Activated CD8-positive, alpha-beta memory T cell treated with anti-CD3 and anti-CD28 coated beads, Interleukin-2, amount 50 U/mL, for 48 hours (primary cell): ENCODE measurements at places on chromosomes 1 and 21.
A peak's percentile ranks its signal among the peaks of the same experiment; 100 is the strongest.

DNA sequence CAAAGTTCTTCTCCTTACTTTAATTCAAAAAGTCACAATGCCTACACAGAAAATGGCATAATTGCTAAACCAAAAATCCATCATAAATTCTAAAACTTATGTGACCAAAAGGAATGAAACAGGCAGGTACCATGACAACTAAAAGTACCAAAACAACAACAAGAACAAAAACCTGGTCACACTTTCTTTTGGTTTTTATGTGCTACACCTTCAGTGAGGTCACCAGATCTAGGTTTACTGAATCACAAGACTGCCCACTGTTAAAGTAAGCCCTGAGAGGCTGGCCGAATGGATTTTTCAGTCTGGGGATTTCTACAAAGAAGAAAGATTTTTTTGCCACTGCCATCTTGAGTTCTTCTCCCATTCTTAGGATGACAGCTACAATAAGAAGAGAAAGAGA is 583.0 kb upstream of the PKN2 start:
- no peak for DNase-seq

DNA sequence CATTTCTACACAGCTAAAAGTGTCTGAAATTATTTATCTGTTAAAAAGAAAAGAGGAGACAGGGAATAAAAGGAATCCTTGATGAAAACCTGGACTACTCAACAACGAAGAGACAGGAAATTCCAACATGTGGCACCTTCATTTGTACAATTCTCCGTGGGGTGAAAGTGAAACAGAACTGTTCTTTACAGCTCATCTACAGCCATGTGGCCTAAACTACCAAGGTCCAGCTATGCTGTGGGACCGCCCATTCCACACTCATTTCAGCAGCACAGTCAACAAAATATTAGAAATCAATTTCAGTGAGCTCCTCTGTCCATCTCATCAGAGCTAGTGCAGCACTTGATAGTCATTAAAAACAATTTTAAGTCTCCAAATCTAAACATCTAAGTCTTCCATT is 44.0 kb downstream of the UBR4 start:
- no peak for DNase-seq

DNA sequence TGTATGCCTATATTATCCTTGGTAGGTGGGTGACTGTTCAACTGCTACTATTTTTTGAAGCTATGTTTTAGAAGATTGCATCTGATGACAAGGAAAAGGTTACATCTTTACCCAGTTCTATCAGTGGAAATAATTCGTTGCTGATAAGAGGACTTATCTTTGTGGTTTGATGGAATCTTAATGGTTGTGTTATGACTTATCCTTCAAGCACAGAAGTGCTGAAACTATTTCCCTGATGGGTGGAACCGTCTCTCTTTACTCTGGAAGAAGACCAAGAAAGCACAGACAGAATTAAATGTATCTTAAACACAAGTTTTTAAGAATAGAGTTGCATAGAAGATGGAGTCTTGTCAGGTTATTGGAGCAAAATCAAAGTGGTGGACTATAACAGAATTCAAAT is 437.7 kb upstream of the KAZN start:
- DNase-seq: no peak

DNA sequence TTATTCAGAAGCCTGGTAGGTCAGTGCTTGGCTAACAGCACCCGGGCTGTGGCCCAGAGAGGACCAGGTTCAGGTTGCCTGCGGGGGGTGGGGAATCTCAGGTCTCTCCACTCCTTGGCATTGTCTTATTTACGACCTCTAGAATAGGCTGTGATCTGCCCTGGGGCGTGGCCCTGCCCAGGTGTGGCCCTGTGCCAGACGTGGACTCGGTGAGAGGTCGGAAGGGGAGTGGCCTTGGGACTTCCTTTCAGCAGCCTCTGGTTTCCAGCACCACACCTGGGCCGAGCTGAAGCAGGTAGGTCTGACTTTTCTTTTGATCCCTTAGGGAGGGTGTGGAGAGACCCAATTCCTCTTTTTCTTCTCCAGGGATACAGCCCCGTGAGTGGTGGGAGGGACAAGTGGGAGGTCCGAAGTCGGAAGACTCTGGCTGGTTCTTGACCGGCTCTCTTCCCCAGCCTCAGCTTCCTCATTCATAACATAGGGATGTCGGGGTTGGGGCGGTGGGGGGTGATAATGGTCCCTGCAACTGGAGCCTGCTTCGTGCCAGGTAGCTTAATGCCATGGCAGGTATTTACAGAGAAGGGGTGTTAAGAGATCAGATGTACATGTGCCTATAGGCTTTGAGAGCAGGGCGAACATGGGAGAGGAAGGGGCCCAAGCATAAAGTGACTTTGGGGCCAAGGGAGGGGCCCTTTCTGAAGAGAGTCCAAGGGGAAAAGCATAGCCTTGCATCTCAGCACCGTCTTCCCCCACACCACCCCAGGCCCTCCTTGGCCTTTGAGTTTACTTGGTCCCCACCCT is 16.5 kb downstream of the ACOT11 start:
- DNase-seq: no peak

DNA sequence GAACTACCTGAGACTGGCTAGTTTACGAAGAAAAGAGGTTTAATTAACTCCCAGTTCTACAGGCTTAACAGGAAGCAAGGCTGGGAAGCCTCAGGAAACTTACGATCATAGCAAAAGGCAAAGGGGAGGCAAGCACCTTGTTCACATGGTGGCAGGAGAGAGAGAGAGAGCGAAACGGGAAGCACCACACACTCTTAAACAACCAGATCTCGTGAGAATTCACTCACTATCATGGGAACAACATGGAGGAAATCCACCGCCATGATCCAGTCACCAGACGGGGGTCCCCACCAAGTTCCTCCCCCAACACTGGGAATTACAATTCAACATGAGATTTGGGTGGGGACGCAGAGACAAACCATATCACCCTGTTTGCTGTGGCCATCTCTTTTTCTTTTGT is 11.8 kb downstream of the MT1HL1 start:
- no peak for DNase-seq

DNA sequence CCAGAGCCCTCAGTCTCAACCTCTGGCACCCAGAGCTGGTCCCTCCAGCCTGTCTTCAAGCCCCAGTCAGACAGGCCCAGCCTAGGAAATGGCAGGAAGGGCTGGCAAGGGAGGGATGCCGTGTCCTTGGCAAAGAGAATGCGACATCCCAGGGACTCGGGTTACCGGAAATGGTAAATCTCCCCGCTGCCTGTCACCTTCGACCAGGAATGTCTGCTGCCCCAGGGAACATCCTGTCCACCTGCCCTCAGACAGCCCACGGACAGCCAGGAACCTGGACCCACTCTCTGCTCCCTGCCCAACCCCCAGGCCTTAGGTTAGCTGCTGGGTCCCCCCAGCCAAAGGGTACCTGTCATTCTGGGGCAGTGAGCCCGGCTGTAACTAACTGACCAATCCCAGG is 23.9 kb downstream of the HSPG2 start:
- DNase-seq: no peak

DNA sequence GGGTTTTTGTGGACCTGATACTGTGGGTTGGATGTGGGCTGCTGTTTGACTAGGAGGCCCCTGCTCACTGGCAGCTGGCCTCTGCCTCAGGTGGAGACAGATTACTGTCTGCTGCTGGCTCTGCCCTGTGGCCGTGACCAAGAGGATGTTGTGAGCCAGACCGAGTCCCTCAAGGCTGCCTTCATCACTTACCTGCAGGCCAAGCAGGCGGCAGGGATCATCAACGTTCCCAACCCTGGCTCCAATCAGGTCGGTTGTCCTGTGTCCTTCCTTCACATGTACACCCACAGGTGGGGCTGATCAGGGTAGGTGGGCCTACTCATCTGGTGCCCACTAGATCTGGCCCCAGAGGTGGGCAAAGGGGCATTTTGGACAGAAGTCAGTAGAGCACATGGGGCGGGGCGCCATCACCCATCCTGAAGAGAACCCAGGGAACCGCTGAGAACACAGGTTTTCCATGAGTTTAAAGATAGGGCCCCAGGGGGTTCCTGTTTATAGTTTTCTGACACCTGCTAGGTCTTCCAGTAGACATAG is 37.2 kb downstream of the ZBTB17 start:
- DNase-seq: peak; percentile 54

DNA sequence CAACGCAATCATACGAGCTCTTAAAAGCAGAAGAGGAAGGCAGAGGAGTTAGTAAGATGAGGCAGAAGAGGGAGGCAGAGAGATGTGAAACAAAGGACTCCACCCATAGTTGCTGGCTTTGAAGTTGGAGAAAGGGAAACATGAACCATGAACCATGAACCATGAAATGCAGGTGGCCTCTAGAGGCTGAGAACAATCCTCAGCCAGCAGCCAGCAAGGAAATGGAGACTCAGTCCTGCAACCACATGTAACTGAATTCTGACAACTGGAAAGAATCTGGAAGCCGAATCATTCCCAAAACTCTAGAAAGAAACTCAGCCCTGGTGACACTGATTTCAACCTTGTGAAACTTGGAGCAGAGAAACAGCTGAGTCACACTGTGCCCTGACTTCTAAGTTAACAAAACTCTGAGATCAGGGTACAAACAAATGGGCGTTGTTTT is 10.1 kb downstream of the DIPK1A start:
- no peak for DNase-seq

DNA sequence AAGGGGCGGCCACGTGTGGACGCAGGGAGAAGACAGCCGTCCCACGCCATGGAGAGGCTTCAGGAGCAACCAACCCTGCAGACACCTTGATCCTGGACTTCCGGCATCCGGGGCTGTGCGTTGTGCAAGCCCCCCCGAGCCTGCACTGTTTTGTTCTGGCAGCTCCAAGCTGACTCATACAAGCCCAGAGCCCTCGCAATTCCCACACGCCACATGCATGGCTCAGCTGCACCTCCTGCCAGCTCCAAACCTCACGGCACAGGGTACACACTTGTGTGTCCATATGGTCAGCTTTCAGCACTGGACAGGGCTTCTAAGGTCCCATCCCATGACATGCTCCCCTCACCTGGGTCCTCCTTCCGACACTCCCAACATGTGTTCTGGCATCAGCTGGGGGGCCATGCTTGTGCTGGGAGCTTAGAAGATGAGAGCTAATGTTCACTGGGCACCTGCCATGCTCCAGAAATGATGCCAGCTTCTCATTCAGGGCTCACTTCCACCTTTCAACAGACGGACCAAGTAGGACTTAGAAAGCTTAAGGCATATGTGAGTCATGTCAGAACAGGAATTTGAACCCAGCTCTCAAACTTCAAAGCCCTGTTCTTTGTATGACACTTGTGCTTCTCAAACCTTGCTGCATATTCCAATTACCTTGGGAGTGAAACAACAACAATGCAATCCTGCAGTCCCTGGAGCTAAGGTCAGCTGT is 137.3 kb downstream of the PGBD5 start:
- no peak for DNase-seq

GRCh38 chr1:30516485-30516858 is 206.9 kb downstream of the MATN1 start:
- DNase-seq: peak; percentile 26

DNA sequence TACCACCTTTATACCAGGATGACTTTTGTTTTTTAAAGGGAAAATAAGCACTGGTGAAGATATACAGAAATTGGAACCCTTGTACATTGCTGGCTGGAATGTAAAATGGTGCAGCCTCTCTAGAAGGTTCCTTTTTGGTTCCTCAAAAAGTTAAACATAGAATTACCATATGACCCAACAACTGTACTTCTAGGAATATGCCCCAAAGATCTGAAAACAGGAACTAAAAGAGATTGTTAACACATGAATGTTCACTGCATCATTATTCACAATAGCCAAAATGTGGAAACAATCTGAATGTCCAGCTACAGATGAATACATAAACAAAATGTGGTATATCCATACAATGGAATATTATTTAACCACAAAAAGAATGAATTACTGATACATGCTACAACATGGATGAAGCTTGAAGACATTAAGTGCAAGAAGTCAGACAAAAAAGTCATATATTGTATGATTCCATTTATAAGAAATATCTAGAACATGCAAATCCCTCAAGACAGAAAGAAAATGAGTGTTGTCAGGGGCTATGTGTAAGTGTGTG is 84.9 kb upstream of the DMRTA2 start:
- DNase-seq: no peak

GRCh38 chr1:228018961-228019721 is 12.3 kb downstream of the WNT3A start:
- DNase-seq: peak; percentile 37

GRCh38 chr1:109978761-109979488 is 5.6 kb upstream of the AHCYL1 start:
- DNase-seq: no peak

DNA sequence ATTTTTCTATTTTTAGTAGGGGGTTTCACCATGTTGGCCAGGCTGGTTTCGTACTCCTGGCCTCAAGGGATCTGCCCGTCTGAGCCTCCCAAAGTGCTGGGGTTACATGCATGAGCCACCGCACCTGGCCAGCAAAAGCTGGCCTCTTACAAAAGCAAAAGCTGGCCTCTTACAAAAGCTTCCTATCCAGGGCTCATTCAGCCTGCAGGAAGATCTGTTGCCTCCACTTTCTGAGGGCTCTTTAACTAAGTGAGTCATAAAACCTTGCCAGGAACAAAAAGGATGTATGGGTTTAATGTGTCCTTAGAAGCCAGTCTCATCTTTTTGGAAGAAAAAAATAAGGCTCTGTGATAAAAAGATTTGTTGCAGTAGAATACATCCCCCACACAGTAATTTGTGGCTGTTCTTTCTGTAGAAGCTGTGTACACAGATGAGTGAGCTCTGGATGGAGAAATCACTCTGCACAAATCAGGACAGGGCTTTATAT is 15.0 kb downstream of the HTR1D start:
- no peak for DNase-seq

DNA sequence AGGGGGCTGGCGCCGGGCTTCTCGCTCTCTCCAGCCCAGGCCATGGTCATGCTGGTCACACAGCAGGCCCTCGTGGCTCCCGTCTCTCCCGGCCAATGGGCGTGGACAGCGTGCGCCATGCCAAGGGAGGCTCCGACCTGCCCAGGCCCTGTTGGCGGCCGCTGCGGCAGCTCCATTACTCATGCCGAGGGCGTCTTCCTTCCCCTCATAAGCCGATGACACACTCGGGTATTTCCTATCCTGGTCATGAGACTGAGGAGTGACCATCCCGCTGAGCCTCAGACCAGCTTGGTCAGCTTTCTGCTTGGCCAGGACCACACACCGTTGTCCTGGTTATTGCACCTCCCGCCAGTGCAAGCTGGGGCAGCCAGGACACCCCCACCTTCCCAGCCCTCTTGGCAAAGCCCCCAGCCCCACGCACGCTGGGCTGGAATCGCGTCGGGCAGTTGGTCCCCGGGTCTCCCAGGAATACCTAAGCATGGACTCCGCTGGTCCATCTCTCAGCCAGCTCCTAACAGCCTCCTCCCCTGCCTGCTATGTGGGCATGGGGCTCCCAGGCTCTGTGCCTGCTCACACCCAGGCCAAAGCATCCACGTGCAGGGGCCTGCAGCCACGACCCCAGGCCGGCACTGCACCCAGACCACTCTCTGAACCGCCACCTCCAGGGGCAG is 49.8 kb downstream of the ARHGEF16 start:
- DNase-seq: no peak

DNA sequence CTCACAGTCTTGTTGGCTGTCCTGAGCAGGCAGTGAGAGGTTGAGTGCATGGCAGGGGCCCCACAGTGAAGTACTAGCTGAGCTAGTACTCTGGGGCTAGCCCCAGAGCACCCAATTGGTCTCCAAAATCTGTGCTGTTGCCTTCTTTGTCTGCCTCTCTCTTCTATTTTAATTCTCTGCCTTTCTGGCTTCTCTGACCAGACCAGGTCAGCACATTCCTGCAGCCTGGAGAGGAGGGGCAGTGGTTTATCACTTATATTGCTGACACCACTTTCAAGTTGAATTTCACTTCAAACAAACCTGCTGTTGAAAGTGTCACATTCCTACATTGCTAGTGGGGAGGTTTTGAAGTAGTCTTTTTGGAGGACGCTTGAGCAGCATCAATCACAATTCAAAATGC is 628.7 kb downstream of the PTPRU start:
- no peak for DNase-seq

GRCh38 chr1:43930949-43931275 is 2.7 kb upstream of the ARTN start:
- no peak for DNase-seq

- DNase-seq: no peak
Observed at GRCh38 chr1:172322219-172323061, 98.0 kb upstream of the C1orf105 start.
